AG09319 (cell line): ENCODE measurements at places on chromosomes 7 and 10.

DNA sequence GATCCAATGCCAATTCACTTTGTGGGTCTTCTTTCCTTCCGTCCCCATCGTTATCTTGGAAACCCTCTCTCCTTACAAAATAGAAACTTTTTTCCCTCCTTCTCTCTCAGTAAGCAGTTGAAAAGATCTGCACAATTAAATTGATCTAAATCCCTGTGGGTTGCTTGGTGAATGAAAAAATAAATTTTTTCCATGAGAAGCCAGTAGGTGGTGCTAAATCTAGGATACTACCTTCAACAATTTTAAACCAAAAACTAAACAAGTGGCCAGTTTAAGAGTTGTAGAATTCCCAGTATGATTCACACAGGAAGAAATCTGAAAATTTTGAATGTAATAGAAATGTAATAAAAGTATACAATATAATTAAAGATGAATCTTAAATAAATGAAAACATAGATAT is 990.3 kb upstream of the ZNF722 start:
- no peak for DNase-seq

DNA sequence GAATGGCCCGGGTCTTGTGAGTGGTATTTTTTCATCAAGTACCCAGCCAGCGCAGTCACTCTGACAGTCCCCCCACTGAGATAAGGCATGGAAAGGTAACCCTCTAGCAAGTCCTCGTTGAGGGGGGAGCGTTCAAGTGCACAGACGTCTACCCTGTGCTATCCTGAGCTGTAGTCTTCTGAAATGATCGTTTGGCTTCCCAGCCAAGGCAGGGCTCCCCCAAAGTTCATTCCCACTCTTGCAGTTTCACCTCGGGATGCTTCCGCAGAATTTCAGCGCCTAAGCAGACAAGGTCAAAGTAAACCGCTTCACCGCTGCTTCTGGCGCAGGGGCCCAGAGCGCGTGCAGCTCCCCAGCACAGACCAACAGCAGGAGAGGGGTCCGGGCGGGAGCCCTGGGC is 1.8 kb downstream of the INSYN2A start:
- no peak for DNase-seq

GRCh38 chr10:18226336-18226735 is 86.1 kb downstream of the CACNB2 start:
- DNase-seq, result no peak

DNA sequence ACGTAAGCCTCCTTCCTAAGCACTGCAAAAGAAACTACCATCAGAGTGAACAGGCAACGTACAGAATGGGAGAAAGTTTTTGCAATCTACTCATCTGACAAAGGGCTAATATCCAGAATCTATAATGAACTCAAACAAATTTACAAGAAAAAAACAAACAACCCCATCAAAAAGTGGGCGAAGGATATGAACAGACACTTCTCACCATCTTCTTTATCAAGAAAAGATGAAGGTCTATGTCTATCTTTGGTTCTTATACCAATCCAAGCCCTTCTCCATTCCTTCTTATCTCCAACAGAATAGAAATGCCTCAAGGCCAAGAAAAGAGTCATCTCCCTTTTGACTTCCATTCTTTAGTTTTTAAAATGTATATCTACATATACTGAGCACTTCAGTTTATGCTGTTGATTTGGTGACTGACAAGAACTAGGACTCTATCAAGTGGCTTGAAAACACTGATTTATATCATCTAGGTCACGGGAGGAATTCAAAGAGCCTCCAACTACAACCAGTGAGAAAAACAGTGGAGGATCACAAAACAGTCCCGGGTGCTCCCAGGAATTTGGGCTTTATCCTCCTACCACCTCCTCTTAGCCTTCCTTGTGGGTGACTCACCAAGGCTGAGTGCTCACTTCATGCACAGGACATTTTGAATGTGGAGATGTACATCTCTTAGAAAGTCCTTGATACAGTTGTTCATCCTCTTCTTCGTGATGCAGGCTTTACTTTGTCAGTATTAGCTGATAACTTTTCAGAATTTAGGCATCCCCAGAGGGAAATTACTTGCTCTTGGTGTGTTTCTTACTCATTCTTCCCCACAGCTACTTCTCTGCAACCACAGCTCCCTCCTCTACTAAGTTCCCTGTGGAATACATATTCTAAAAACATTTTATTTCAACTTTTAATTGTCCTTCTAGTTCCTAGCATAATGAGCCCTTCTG is 15.4 kb downstream of the TAS2R41 start:
- no peak for DNase-seq

DNA sequence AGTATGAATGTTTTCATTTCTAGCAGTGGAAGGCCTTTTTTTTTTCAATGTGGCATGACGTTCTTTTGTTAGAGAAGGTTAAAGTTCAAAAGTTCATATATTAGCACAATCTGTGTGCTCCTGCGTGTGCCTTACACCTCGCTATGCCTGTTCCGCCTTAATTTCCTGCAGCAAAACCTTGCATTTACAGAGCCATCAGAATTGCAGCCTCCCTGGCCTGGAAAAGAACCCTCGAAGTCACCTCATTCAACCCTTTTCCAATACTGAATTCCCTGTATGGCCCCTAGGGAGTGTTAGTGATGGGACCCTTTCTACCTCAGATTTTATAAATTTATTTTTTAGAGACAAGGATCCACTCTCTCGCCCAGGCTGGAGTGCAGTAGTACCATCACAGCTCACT is 103.5 kb upstream of the ZNF438 start:
- DNase-seq, result no peak

- DNase-seq, result no peak
Observed at GRCh38 chr7:139574618-139575337, 51.3 kb downstream of the CLEC2L start.

GRCh38 chr7:37320848-37321468 is 127.7 kb downstream of the ELMO1 start:
- no peak for DNase-seq

- no peak for DNase-seq
Observed at GRCh38 chr7:11858622-11859302, 26.8 kb upstream of the THSD7A start.

DNA sequence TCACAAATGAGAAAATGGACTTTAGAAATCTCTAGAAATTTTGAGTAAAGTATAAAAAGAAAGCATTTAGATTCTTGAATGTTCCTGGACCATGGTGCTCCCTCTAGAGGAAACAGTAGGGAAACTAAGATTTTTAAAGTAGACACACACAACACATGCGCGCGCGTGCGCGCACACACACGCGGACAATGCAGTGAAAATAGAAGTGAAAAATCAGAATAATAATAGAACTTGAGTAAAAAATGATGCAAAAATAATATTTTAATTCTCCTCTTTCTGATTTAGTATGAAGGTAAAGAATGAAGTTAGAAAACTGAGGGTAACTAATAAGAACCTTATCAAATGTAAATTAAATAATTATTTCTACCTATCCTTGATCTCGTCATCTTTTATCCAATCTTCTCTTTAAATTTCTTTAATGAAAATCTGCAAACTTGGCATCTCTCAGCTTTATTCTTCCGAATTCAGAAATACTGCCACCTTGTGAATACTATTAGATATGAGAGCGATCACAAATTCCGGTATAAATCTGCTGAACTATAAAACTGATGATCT is 117.0 kb upstream of the AMPH start:
- DNase-seq, result no peak
